Colonic mucosa (tissue), 4 donors: ENCODE measurements at places on chromosomes 7 and 10. TPM values are rescaled to one million over a fixed set of nuclear protein-coding genes. Genes with fewer than 3 reads are reported as not detected.

The TAS2R5 gene
- 0.98 TPM for total RNA-seq

The BEND7 gene
- 19.2 TPM for total RNA-seq

The MMD2 gene
- not detected for total RNA-seq

DNA sequence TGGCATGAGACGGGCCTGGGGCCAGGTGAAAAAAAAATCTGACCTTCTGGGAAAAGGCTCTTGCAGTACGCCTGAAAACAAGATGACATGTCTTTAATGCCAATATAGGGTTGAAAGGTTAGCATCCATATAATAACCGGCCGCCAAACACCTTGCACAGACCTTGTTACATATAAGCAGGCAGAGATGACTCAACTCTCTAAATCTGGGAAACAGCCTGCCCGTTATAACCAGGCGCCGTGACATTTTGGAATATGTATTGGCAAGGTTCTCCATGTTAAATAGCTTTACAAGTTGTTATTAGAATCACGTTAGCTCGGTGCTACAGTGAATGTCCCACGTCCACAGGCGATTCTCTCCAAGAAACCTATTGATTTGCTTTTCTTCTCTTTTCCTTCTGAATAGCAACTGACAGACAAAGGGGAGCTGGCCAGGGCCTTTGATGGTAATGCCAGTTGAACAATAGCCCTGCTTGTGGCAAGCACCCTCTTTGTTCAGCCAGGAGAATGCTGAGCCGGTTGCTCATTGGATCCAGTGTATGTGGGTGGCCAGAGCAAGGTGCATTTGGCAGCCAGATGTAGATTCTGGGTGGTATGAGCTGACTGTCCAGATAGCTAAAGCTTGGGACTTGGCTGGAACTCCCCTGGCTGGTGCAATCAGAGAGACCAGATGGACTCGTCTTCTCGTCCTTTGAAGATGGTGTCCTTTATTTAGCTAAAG lies 80.1 kb upstream of the AUTS2 start:
- DNase-seq: no peak

DNA sequence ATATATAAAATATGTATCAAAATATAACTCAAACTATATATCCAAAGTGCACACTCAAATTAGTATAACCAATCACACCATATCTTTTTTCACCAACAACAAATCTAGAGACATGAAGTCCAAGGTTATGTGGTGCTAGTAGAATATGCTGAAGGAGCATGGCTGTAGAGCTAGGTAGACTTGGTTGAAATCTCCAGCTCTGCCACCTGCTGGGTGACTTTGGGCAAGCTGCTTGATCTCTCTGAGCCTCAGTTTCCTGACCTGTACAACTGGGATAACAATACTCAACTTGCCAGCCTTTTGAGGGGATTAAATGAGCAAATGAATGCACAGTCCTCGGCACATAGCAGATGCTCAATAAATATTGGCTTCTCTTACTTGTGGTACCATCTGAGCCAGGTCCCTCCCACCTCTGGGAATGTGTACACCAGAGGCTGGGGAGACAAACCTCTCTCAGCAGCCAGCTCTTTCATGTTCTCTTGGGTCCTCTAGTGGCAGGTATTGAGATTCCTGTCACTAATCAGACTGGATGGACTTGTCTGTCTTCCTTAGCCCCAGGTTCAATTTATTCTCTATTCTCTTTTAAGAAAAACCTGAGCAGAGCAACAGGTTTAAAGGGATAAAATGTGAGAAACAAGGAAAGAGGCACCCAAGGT lies 94.3 kb upstream of the PDE1C start:
- DNase-seq: no peak
